ENCODE measurements at places on chromosomes 4 and X.
A peak's percentile ranks its signal among the peaks of the same experiment; 100 is the strongest.

GRCh38 chr4:173410079-173410478 is 11.2 kb upstream of the SCRG1 start:
- no peak for DNase-seq

- DNase-seq = no peak
Observed at GRCh38 chr4:44806071-44806470, 79.7 kb upstream of the GNPDA2 start.

DNA sequence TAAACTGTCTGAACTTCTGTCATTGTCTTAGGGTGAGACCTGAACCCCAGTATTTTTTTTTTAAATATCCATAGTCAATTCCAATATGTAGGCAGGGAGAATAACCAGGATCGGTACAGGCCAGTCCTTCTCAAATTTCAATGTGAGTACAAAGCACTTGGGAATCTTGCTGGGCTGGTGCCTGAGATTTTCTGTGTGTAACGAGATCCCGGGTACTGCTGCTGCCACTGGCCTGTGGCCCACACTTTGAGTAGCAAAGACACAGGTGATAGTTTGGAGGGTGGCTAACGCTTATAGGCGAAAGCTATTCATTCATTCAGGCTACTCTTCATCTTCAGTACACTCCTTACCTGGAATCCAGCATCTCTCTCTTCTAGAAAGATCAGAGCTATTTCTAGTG is 923.6 kb upstream of the TENM3 start:
- DNase-seq = no peak

GRCh38 chr4:15398732-15399131 is 29.1 kb upstream of the C1QTNF7 start:
- DNase-seq = no peak

GRCh38 chrX:7119950-7120877 is 27.3 kb upstream of the STS start:
- DNase-seq = peak; percentile 76

- no peak for DNase-seq
Observed at GRCh38 chrX:111507933-111508332, 3.5 kb upstream of the SERTM2 start.

- no peak for DNase-seq
Observed at GRCh38 chrX:49042581-49043219, 457 bp downstream of the TFE3 start.

GRCh38 chrX:124260845-124261244 is 71.6 kb upstream of the TEX13D start:
- DNase-seq = no peak

DNA sequence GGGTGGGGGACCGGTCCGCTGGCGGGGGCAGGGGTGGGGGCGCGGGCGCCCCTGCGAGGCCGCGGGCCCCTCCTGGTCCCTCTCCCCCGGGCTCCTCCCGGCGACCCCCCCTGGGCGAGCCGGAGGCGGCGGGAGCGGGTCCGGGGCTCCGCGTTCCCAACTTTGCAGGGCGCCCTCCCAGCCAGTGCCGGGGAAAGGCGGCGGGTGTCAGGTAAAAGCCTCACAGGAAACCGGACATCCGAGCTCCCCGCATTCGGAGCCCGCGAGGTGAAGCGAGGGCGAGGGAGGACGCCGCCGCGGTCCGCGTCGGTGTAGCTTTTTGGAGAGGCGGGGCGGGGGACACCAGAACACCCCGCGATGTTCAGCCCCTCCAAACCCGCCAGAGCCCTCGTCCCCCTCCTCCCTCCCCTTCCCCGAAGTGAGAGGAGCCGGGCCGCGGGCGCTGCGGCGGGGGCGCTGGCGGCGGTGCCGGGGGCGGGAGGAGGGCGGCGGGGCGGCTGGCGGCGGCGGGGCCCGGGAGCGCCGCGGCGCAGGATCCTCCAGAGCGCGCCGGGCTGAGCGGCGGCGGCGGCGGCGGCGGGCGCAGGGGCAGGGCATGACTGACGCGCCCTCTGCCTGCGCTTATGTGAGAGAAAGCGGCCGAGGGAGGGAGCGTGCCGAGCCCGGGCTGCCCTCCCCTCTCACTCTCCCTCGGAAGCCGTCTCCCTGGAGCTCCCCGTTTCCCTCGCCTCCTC is at the start of gene VEGFC:
Gene VEGFC (minus strand): TSS at position 597 of the 734 bp plus-strand sequence. CDS start 611 bp downstream, outside the sequence.
- DNase-seq = peak; percentile 69

GRCh38 chrX:15781961-15782699 is 8.2 kb upstream of the ZRSR2 start:
- no peak for DNase-seq

DNA sequence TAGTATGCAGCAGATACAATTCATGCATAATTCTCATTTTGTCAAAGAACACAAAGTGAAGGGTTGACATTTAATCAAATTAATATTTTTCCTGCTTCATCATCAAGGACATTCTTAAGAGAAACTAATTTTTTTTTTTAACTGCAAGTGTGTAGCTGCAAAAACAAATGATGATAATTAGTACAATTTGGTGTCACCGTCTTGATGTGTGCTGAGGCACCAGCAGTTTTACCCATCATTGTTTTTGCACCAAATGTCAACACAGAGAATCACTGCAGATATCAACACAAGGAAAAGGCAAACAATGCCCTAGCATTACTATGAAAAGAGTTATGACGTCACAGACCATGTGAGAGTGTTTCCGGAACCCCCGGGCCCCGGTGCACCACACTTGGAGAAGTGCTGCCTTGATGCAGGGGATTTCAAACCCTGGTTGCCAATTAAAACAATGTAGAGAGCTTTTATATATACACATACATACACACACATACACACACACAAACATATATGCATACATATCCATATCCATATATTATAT is 55.9 kb downstream of the AGA start:
- DNase-seq = no peak

DNA sequence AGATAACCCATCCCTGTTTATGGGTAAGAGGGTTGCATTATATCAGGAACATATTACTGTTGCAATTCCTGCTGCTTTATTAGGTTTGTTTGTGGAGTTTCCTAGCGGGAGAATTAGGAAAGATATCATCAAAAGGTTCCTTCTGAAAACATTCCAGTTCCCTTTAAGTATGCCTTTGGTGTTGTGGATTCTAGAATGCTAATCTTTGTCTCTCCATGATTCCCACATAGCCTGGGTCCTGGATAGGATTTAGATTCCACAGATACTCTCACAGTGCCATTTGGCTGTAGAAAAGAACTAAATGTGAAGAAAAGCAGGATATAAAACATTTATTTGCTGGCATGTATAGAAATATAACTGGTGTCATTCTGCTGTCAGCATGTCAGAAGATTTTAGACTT is 338.7 kb downstream of the PCDH18 start:
- DNase-seq = no peak

DNA sequence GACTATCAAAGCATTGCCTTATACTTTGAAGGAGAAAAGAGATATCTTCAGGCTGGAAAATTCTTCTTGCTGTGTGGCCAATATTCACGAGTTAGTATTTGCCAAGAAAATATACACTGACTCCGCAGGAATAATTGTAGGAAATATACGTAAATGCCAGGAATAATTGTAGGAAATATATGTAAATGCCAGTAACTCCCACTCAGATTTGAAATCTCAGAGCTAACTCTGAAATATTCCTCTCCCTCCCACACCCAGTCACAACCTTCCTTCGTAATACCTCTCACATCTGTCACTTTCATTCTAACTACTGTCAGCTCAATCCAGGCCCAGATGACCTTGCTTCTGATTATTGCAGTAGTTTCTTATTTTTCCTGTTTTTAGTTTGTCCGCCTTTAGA is 73.5 kb downstream of the WDR19 start:
- peak; percentile 90 for DNase-seq

GRCh38 chr4:150547154-150547838 is 34.7 kb upstream of the MAB21L2 start:
- no peak for DNase-seq

DNA sequence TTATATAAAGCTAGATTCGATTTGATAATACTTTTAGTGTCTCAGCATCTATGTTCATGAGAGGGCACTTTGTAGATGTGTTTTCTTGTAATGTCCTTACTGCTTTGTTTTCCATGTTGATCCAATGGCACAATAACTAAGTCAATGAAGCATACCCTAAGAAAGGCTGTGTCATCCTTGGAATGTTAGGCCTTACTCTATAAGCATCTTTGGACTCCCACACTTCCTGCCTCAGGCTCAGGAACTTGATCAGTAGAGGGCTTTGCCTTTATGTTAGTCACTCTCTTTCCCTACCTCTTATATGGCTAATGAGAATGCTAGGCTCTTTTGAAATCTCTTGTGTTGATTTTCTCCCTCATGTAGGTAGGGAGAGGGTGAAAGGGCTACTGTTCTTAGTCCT is 33.2 kb upstream of the EDA2R start:
- DNase-seq = no peak

- DNase-seq = peak; percentile 14
Observed at GRCh38 chr4:96315815-96316214, 475.9 kb downstream of the PDHA2 start.

DNA sequence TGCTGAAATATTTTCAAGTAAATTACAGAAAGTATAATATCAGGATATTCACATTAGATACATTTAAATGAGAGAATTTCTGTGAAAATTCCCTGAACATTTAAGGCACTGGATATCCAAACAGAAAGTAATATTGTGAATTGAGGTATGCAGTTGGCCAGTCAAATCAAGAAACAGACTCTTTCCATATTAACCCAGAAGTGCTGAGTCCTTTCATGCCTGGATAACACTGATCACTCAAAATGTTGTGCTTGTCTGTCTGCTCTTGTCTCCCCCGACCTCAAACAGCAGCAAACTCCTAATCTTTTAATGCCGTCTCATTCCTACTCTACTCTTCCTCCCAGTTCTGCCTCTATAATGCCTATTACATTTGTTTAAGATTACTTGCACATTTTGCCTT is 51.2 kb downstream of the TBC1D9 start:
- DNase-seq = no peak

DNA sequence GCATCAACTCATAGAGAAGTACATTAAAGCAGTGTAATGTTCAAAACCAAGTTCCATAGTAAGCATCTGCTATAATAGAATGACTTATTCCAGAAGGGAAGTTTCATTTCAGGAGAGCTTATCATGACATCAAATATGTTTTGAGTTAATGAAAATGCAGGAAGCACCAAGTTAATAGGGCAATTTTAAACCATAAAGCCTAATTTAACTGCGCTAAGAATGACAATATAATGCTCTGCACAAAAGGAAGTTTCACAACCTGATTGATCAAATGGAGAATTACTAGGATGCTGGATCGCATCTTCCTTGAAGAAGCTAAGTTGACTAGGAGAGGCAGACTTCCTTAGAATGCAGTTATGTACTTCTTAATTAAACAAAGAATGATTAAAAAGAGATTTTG is 416.9 kb upstream of the MAGEB2 start:
- DNase-seq = no peak

GRCh38 chrX:135707880-135708279 is 5.6 kb upstream of the CT45A1 start:
- peak; percentile 7 for DNase-seq

DNA sequence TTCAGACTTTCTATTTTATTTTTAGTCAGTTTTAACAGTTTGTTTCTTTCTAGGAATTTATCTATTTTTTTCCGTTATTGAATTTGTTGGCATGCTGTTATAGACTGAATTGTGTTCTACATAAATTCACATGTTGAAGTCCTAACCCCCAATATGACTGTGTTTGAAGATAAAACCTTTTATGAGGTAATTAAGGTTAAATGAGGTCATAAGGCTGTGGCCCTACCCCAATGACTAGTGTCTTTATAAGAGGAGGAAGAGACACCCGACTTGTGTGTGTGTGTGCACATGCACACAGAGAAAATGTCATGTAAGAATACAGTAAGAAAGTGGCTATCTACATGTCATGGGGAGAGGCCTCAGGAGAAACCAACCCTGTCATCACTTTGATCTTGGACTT is 146.3 kb downstream of the BRWD3 start:
- no peak for DNase-seq
